Activated T-cell treated with anti-CD3 and anti-CD28 coated beads for 4 hours (primary cell): ENCODE measurements at places on chromosomes 7 and 10.
A peak's percentile ranks its signal among the peaks of the same experiment; 100 is the strongest.

DNA sequence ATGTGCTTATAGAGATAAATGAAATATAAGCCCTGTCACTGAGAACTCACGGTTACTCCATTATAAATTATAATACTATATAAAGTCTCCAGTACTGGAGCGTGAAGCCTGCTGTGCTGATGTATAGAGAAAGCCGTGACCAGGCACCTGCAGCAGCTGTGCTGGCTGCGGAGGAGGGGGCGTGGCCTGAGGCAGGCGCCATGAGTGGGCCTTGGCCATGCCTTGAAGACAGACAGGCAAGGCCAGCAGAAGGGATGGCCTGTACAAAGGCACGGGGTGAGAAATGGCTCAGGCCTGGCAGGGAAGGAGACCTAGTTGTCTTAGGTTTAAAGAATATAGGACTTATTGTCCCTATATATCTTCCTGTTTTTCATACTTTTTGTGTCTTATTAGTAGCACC, 218.5 kb upstream of the STK17A start:
- no peak for DNase-seq

- no peak for DNase-seq
Observed at GRCh38 chr10:49076319-49076718, 39.0 kb downstream of the VSTM4 start.

DNA sequence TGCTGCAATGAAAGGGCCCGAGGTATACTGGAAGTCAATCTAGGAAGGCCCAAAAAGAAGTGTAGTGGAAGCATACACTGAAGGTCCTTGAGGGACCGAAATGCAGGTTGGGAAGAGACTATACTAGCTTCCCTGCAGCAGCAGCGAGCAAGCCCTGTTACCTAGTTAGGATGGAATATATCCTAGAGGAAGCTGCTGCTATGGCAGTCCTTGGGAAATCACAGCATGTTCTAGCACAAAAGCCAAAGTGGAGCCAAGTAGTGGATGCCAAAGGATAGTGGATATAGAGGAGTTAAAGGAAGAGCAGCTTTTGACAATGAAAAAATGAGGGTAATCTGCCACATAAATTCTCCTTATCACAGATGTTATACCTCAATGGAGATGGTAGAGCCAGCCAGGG, 123.8 kb upstream of the STARD3NL start:
- DNase-seq = no peak

DNA sequence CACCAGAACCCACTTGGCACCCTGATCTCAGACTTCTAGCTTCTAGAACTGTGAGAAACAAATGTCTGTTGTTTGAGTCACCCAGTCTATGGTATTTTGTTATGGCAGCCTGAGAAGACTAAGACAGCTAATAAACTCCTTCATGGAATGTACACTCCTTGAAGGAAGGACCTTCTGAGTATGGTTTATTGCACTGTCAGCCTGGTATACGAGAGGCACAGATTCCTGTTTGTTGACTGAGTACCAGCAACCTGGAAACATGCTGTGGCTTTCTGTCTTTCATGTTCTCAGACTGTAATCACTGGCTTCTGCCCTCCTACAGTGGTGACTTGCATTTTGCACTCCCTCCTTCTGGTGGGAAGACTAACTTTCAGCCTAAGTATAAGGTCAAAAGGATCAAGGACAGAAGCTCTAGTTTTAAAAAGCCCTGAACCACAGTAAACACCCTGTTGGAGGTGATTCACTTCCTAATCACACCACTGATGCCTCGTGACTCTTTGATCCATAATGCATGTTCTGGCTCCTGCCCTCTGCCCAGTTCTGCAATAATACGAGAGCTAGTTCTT, 319.0 kb upstream of the NPSR1 start:
- no peak for DNase-seq

DNA sequence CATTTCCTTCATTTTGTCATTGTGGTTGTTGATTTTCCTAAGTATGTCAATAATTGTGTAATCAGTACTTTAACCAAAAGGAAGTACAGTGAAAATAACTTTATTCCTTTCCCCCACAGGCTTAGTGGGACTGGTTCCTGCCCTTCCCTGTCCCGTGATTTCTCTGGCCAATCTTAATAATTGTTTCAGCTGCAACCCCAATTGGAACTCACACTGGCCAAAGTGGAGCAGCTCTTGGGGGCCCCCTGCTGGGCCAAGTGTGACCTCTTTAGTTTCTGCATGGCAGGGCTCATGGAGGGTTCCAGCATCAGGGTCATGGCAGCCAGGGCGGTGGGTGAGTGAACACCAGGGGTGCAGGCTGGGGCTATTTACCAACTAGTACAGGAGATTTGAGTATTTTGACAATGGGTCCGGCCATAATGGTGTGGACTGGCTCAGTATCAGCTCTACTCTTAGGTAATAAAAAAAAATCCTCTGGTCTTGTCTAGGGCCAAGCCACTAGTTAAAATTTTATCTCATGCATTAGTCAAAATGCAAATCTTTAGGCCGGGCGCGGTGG, 31.7 kb downstream of the CYCS start:
- peak; percentile 67 for DNase-seq

- DNase-seq = no peak
Observed at GRCh38 chr7:130065500-130066152, 4.7 kb upstream of the KLHDC10 start.

DNA sequence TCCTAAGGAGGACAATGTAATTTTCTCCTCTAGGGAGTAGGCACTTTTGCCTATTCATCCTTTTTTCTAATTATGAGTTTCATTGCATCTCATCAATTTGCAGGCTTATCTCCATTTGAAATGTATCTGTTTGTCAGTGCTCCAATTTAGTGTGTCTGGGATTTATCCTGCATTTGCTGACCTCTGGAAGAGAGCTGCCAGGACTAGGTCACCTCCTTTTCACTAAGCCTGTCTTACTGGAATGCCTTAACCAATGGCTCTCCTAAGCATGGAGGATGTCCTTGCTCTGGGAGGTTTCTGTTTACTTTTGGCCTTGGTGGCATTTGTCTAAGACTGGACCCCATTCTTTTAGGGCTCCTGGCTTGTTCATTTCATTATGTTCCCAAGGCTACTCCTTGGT, 261.5 kb downstream of the NEBL start:
- no peak for DNase-seq

GRCh38 chr10:72081772-72082590, 6.4 kb downstream of the SPOCK2 start:
- no peak for DNase-seq

DNA sequence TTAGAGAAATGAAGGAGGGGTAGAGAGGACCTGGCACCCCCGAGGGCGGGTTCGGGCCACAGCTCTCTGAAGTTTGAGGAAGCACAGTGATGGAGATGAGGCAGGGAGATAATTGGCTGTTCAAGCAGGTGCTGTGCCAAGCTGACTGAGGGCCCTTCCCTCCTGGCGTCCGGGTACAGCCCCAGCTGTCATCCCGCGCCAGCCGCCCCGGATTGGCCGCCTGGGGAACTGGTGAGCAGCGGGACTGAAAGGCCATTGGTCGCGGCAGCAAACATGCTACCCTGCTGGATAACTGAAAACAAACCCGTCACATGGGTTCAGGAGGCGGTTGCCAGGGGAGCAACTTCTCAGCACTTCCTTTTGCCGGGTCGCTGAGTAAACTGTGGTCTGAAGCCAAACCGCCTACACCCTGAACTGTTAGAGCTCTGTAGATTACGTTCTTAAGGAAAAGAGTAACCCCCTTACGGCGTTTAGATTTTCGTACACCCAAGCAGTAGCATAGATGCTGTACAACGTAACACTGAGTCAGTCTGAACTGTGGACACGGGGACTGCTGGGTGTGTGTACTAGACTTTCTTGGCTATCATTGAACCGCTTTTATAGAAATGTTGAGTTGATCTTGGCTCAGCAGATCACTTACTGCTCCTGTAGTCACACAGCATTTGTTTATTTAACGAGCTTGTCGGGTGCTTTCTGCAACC, 1.3 kb downstream of the INSIG1 start:
- peak; percentile 87 for DNase-seq

DNA sequence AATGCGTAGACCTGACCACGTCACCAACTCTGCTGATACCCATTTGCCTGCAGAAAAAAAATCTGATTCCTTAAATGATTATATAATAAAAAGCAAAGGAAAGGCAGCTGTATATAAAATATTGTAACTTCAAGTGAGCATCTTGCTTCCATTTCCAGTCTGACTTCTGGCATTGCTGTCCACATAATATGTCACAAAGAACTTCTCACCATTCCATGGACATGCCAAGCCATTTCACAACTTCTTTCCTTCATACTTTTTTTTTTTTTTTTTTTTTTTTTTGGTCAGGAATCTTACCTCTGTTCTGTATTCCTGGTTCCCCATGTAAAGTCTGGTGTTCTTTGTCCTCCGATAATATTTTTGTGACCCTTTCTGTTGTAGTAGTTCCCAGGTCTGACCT, 165.5 kb downstream of the SND1 start:
- DNase-seq = no peak

GRCh38 chr10:43372765-43373361, 1.4 kb downstream of the FXYD4 start:
- DNase-seq = no peak

GRCh38 chr10:20034732-20035131, 218.5 kb downstream of the PLXDC2 start:
- no peak for DNase-seq

DNA sequence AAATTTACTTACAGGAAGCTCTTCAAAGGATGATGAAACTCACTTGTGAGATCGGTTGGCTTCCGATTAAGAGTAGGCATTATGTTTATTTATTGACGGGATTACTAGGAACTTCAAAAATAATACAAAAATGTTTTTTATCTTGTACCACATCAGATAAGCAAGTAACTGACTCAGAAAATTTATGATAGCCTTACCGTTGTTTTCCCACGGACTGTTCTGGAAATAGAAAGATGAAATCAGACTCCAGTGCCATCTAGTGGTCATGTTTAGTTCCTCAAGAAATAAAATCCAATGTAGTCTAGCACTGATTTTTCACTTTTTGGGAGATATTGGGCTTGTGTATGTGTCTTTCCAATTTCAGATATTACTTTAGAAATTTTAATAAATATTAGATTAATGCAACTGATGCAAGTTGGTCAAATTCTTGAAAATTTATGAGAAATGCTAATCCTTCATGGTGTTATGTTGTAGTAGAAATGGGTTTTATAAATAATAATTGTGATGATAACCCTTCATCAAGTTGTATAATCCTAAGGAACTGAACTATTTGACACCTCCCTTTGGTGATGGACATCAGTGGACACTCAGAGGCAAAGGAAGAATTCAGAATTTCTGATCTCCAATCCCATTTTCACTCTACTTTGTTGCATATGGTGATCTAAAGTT, 168.8 kb downstream of the TMEM26 start:
- no peak for DNase-seq

- no peak for DNase-seq
Observed at GRCh38 chr7:114802632-114803031, 119.3 kb upstream of the MDFIC start.

- DNase-seq = no peak
Observed at GRCh38 chr10:77799352-77799751, 127.2 kb downstream of the DLG5 start.

DNA sequence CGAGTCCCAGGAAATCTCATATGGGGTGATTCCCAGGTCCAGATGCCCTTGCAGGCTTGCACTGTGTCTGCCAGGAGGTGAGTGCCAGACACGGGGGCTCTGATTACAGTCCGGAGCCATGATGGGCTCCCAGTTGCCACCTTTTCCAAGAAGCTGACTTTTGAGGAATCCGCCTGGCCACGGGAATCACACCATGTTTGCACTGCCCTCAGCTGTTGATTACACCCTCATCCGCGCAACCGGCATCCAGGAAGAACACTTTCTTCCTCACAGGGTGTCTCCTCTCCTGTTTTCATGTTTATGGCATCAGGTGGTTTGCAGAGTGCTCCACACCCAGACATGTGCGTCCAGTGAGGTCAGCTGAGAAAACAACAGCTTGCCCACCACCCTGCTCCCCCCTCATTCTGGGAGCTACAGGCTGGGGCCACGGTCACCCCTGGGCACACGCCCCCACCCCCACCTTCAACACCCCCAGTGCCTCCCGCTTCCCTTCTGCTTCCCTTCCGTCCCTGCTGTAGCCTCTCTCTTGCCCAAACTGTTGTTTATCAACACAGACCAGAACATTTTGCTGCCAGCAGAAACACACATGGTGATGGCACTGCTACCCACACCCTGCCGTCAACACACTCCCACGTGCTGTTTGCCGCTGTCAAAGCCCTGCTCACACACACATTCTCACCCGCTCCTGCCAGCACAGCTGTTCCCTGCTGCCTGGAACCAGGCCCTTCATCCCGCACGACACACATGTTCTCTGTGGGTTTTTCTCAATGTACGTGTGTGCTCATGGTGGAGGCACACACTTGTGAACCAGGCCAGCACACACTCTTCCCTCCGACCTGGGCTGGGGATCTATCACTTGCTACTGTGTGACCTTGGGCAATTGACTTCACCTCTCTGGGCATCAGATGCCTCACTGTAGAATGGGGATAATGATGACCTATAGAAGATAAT, 35.8 kb downstream of the DDIT4 start:
- DNase-seq = no peak

DNA sequence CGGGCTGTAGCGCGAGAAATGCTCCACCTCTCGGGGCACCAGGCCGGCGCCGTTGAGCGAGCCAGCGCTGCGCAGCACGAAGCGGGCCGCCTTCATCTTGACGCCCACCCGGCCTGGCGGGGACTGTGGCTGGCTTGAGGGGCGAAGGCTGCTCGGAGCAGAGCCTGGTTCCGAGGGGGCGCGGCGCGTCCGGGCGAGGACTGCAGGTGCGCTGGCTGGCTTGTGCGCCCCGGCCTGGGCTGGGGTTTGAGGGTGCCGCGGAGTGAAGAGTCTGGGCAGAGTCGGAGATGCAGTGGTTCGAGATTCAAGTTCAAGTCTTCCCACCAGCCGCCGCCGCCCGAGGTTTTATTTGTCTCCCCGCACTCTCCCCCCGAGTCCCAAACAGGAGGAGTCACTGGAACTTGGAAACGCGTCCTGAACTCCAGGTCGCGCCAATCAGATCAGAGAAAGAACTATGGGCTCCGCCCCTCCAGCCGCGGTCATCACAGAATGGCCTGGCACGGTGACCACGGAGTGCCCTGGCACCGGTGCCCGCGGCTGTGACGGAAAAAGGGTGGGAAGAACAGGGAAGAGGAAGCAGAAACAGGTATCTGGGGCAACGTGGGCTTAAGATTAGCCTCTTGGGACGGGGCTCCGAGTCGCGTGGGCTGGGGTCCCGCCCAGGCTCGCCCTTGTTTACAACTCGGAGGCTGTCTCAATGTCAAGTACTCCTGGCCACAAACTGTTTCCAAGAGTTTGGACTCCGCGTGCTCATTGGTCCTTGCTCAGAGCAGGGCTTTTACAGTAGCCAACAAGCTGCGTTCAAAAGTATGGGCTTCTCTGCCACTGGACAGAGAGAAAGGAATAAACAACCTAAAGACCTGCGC, at the start of gene PDK4:
Gene PDK4 (minus strand): TSS at position 319 of the 866 bp plus-strand sequence. CDS start 223 bp downstream, at position 96.
- no peak for DNase-seq

DNA sequence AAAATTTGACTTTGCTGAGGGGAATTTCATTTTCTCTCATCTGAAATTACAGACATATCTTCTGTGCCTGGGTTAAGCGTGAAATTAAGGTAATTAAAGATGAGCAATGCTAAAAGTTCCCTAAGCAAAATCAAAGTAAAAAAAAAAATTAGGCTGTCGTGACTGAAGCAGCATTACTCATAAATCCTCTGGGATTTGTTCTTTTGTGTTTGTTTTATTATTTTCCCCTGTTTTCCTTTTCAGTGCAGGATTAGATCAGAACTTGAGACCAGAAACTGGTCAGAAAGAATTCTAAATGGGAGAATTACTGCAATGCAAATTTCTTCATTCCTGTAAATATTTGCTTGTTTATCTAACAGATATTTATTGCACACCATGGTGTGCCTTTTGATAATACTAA, 141.4 kb upstream of the BET1 start:
- DNase-seq = no peak
